Fibroblast of skin of left biceps (primary cell): ENCODE measurements at places on chromosomes 5 and 9.
A peak's percentile ranks its signal among the peaks of the same experiment; 100 is the strongest.

DNA sequence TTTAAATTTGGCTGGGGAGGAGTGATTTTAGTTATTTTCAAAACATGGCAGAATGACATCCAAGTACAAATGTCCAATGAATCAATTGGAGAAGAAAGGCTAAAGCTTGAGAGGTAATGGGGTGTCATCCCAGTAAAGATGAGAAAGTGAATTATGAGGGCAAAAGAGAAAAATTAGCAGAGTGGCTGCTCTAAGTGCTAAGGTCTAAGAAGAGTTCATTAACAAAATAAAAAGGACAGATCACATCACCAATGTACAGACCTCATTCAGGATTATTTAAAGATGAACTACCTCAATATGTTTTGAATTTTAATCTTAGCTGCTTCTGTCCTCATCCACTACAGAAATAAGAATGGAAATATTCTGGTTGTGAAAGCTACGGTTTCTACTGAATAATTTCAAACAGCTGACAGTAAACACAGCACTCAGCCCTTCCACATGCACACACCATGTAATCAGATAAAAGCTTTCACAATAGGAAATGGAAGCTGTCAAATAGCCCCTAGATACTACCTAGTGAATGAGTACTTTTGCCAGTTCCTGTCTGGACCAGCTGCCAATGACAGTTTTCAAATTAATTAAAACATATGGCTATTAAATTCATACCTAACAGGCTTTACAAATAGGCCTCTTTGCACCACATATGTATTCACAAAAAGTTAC lies 171.5 kb downstream of the SSBP2 start:
- no peak for DNase-seq

GRCh38 chr5:61416010-61416409 lies 84.0 kb downstream of the ZSWIM6 start:
- no peak for DNase-seq

DNA sequence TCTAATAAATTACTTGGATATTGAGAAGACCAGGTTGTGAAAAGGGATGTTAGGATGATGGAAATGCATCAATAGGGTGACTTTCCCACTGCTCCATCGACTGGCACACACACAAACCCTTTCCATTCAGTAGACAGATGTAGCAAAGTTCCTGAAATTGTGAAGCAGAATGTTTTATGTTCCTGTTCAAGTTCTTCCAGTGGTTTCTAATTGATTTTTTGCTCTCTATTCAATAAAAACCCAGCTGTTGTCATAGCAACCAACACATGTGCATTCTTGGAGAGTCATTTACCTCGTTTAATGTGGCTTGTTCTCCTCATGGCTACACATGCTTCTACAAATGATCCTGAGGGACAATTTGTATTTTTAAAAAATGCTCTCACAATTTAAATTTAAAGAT lies 244.6 kb downstream of the RAB3C start:
- DNase-seq = no peak

DNA sequence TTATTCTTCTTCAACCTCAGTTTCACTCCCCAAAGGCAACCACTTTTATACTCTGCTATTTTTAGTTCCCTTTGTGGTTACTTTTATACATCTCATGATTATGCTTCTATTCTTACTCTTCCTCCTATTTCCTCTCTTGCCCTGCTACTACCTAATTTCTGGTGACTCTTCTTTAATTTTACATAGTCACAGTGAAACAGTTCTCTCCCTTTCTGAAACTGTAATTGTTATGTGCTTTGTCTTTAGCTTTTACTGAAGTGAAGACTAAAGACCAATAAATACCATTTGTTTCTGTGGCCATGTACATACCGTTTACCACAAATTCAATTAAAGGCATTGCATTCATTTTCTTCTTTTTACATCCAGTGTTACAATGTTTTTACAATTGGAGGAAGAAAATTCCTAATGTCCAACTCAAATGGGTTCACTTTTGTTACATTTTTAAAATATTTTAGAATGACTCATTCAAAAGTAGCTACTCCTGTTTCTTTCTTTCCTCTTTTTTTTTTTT lies 410.6 kb downstream of the PSAT1 start:
- DNase-seq = peak; percentile 76

DNA sequence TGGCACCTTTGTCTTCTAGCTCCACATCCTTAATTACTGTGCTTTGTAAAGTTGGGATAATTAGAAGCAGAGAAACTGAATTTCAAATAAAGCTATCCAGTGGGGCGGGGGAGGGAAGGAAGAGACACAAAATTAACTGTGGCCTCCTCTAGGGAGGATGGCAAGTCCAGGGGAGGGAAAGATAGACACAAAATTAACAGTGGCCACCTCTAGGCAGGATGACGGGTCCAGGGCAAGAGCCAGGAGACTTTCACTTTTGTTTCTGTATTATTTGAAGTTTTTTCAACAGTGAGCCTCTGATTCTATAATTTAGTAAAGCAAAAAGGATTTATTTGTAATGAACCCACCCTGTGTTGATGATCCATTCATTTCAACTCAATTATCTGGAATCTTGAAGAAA lies 335.9 kb downstream of the MSX2 start:
- DNase-seq = no peak

GRCh38 chr9:127396808-127397645 lies at the start of gene SLC2A8:
TSS of gene SLC2A8 (plus strand) at chr9:127397169. CDS start at chr9:127397231, 62 bp downstream.
- peak; percentile 92 for DNase-seq

DNA sequence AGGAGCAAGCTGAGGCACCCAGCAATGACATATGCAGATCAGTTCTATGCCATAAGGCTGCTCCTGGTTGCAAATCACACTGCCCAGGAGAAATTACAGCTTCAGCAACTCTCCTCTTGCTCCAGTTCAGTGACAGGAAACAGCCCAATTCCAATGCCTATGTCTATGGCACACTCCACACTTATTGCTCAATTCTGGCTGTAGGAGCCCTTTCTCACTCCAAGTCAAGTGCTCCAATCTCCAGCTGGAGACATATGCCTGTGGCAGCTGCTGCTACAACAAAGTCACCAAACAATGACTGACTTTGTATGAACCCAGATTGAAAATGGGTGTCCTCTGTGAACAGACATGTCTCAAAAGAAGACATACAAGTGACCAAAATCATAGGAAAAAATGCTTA lies 31.8 kb upstream of the PLCXD3 start:
- no peak for DNase-seq

DNA sequence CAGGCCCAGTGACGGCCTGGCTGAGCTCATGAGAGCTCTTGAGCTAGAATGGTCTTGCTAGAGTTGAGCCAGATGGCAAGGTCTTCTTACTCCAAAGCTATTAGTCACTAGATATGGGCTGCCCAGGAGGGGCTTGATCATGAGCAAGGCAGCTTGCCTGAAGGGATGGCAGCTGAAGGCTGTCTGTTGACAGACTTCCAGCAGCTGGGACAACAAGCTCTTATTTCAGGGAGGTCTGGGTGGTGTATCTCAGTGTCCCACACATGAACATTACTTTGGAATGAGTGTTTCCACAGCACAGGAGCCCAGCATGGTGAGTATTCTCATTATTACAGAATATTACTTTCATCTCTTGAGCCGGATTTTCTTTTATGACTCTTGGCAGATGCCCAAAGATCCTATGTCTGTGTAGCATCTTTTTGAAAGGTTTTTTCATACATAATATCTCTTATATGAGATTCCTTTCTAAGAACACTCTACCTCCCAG lies 414.1 kb downstream of the ARHGEF28 start:
- DNase-seq = peak; percentile 41

DNA sequence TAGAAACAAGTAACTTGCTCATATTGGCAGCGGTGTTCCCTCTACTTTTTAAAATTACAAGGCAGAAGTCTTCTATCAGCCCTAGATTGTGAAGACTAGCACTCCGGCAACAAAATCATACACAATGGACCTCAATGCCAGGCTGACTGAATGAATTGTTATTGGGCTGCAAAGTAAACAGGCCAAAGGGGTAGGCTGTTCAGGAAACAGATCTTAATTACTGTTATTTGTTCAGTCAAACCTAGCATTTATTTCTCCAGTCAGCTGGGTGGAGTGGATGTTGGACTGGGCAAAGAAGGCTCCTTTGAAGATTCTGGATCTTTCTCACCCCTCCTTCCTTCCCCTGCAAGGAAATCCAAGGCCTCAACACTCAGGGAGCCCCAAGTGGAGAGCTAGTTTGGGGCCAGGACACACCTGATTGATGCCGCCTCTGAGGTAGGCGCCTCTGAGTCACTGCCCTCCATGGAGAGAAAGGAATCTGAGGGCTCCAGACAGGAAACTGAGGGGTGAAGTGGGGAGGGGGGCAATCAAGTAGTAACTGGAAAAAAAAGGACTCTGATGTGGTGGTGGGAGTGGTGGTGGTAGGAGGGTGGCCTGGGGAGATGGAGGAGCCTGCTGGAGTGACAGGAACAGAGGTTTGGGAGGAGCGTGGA lies 35.5 kb downstream of the SERINC5 start:
- DNase-seq = no peak

- DNase-seq = no peak
Measured at GRCh38 chr5:7146886-7147285, 249.1 kb upstream of the ADCY2 start.

GRCh38 chr9:132663117-132663516 lies 6.7 kb downstream of the DDX31 start:
- no peak for DNase-seq

GRCh38 chr5:56755036-56755555 lies 60.3 kb upstream of the MAP3K1 start:
- no peak for DNase-seq

DNA sequence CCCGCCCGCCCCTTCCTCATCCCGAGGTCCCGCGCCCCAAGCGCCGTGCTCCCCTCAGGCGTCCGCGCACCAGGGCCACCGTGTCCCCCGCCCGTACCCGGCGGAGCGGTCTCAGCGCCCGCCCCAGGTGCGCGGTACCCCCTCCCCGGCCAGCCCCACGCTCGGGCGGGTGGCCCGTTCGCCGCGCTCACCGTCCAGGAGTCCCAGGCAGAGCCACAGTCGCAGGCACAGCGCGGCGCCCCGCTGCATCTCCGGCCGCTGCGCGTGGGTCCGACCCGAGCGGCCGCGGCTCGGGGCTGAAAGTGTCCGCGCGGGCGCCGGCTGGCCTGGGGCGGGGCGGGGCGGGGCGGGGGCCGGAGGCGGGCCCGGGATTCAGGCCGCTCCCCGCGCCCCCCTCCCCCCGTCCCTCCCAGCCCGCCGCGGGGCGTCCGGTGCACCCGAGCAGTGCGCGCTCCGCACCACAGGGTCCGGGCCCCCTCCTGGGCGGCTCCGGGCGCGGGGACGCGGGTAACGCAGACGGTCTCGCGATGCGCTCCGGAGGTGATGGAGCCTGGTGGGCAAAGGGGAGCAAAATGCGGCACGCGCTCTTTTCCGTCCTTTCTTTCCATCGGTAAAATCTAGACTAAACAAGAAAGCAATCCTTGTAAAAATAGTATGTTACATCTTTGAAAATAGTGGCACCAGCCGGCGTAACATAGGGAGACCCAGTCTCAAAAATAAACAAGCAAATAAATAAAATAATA lies at the start of gene FLT4:
Gene FLT4, minus strand, starts transcription at position 304 of the 743 bp plus-strand sequence. Its CDS starts 55 bp downstream, at position 249.
- no peak for DNase-seq

- DNase-seq = no peak
Measured at GRCh38 chr9:86500031-86500430, 145.8 kb upstream of the TUT7 start.
